Subcutaneous preadipocyte (primary cell): ENCODE measurements at places on chromosomes 1 and 21. TPM values are rescaled to one million over a fixed set of nuclear protein-coding genes. Genes with fewer than 3 reads are reported as not detected.

The PIGR gene
- not detected in 2 replicates for total RNA-seq

The OR4F29 gene
- total RNA-seq: 0.37 and 0.39 TPM in 2 replicates

The IKBKE gene
- 11.8 and 16.4 TPM in 2 replicates for total RNA-seq

The GPATCH4 gene
- total RNA-seq: 12.9 and 20.5 TPM in 2 replicates

The PLXNA2 gene
- total RNA-seq: 0.73 and 5.5 TPM in 2 replicates

The FALEC gene
- not detected in 2 replicates for total RNA-seq

The RNF19B gene
- 7.7 and 9.8 TPM in 2 replicates for total RNA-seq

The SHISA4 gene
- total RNA-seq: 6.6 and 7.0 TPM in 2 replicates
